ENCODE measurements at places on chromosomes 3 and 15. TPM values are rescaled to one million over a fixed set of nuclear protein-coding genes. Genes with fewer than 3 reads are reported as not detected.

GRCh38 chr3:33046521-33046920, 50.4 kb downstream of the GLB1 start:
- DNase-seq = no peak

GRCh38 chr15:38555686-38556334, 8.8 kb downstream of the RASGRP1 start:
- DNase-seq = no peak

DNA sequence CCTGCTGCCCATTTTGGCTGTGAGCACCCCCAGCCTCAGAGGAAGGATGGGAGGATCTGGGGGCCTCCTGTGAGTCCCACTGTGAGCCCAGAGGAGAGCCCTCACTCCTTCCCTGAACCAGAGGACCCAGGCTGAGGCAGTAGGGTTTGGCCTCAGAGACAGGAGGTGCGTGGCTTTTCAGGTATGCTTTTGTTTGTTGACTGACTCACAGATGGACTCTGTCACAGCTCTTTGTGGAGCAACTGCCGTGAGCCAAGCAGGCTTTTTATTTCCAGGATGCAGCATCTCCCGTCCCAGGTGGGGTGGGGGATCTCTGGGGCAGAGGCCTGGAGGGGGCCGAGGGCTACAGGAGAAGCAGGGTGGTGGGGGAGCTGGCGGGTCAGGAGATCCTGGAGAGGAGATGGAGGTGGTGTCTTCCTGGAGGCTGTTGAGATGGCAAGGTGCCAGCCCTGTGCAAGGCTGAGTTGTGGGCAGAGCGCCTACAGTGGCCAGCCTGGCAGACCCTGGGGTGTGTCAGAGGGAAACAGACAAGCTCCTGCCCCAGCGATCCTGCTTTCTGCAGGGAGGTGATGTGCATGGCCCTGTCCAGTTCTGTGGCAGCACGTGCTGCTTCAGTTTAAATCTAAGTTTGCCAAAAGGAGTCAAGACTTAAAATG, 24.0 kb downstream of the PLXNA1 start:
- DNase-seq = no peak

DNA sequence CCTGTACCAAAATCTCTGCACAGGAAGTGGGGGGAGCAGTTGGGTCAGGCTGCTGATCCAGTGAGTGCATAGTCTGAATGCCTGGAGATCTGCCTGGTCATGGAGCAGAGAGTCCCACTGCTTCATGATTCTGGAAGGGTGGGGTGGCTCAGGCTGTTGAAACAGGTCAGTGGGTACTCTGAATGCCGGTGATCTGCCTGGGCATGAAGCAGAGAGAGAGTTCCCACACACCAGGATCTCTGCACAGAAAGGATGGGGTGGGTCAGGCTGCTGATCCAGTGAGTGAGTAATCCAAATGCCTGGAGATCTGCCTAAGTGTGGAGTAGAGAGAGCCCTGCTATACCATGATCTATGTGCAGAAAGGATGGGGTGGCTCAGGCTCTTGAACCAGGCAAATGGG, 16.1 kb upstream of the GCSAM start:
- DNase-seq = no peak

GRCh38 chr3:187807086-187807862, 62.0 kb upstream of the BCL6 start:
- DNase-seq = no peak

GRCh38 chr3:29284497-29284896, 3.6 kb downstream of the RBMS3 start:
- no peak for DNase-seq

Gene SSUH2
- 1.7 TPM for total RNA-seq

Gene SCN11A
- total RNA-seq = 1.7 TPM

Gene SNTN
- total RNA-seq = not detected

Gene CFAP100
- total RNA-seq = not detected

Gene SCAANT1
- total RNA-seq = not detected

Gene HTR3D
- total RNA-seq = not detected

Gene MUC13
- 438 TPM for total RNA-seq

All from Peyer's patch (tissue), 4 donors.